NCI-H226 (cell line): ENCODE measurements at places on chromosomes 6 and 20.

- DNase-seq, result no peak
These were observed 667.8 kb upstream of the GJE1 start for GRCh38 chr6:141464896-141465295.

- DNase-seq, result no peak
These were observed 95.6 kb downstream of the KIF16B start for GRCh38 chr20:16477632-16478031.

DNA sequence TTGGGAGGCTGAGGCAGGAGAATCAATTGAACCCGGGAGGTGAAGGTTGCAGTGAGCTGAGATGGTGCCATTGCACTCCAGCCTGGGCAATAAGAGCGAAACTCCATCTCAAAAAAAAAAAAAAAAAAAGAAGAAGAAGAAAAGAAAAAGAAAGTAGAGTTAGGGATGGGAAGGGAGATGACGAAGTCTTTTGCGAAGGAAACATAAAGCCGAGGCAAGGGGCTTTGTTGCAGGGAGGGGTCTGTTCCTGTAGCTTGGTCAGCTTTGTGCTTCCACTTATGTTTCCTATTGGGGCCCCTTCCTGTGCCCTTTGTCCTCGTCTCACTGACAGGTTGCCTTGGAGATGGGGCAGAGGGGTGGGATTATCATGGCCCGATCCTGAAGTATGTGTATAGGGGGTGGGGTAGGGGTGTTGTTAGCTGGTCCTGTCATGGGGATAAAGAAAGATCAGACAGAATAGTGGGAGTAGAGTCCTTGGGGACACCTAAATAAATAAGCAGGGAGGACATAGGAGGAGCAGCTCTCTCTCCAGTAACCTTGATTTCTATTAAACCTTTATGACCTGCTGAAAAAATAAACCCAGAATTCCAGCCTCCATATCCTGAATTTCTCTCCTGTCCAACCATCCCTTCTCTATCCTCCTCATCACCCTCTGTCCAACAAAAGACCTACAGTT lies 1.1 kb upstream of the CLIC1 start:
- DNase-seq, result no peak

DNA sequence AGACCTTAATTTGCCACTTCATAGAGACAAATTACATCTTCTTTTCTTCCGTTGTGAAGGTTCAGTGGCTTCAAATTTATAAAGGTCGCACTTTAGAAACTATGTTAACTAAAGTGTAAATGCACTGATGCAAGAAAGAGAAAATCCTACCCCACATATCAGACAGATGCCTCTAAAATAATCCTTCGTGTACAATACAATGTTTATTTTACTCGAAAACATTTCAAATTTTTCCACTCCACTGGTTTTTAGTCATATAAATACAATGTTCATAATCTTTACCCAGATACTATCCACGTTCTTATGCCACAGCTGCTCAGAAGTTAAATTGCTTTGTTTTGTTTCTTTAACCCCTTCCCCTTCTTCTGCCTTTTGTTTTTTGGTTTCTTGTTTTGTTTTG lies 140.3 kb upstream of the LAMP5 start:
- no peak for DNase-seq

DNA sequence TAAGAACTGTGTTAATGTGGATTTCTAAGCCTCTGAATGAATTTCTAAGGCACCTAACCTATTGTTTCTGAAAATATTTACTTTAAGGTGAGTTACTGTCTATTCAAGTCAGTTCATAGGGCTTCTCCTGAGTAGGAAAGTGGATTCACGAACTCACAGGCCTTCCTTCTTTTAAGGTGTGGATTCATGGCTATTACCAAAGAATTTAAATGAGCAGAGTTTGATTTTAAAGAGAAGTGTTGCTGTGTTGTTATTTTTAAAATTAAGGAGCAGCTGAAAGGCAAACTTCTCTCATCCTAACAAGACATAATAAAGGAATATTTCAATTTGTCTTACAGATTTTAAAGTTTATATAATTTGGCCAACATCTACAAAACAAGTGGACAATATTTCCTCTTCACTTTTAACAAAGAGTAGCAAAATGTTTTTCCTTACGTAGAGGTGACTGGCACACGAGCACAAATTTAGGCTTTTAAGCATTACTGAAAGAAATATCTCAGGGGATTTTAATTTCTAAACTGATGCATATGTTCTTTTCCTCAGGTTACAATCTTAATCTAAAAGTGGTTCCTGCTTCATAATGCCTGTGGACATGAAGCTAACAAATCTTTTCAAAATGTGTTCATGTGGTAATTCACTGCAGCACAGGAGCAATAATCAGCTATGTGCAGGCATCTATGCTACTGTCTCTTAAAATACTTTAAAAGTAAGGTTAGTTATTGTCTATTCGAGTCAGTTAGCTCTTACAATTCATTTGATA lies 602 bp upstream of the TSPYL4 start:
- DNase-seq, result no peak

DNA sequence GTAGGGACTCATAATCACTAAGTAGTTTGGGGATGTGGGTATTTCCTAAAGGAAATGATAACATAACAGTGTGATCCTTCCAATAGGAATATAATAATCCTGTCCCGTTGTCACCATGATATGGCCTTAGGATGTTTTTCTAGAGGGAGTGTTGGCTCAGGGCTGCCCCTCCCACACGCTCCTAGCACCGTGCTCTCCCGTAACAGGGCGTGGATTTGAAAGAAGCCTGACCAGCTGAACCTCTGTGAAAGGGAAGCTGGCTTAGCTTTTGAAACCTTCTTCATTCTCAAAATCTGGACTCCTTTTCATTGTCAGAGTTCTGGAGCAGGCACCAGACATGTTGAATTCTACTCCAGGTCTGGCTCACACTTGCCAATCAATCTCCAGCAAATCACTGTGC lies 103.4 kb upstream of the SASH1 start:
- no peak for DNase-seq

- no peak for DNase-seq
These were observed 102.4 kb upstream of the CNR1 start for GRCh38 chr6:88268508-88268907.

DNA sequence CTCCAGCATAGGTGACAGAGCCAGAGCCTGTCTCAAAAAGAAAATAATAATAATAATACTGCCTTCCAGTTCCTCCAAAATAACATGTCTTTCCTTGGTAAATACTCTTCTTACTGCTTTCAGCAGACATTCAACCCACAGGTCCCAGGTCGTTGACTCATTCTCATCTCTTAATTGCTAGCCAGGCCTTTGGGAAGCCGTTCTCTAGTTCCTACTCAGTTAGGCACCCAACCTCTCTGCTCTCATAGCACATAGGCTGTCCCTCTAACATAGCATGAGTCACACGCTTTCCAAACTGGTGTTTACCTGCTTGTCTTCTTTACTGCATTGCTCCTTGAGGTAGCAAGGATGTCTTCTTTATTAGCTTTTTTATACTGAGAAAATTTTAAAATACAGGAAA lies 98.8 kb downstream of the LAMA2 start:
- no peak for DNase-seq

GRCh38 chr6:169991913-169992312 lies 240.5 kb downstream of the ERMARD start:
- no peak for DNase-seq

DNA sequence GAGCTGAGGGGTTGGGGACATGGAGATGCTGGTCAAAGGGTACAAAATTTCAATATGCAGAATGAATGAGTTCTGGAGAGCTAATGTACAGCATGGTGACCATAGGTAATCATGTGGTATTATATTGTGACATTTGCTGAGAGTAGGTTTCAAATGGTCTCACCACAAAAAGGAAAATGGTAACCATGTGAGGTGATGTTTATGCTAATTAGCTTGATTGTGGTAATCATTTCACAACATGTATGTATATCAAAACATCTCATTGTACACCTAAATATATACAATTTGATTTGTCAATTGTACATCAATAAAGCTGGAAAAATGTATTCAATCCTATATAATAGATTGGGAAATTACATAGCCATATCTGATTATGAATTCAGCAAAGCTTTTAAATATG lies 29.5 kb upstream of the TMEM14A start:
- DNase-seq, result no peak
